HCT116 (cell line): ENCODE measurements at places on chromosomes 16 and 17.
A peak's percentile ranks its signal among the peaks of the same experiment; 100 is the strongest.

GRCh38 chr16:46822270-46822669 lies 8.7 kb downstream of the C16orf87 start:
- DNase-seq, result no peak

GRCh38 chr17:63066158-63066813 lies 100.3 kb downstream of the TANC2 start:
- no peak for DNase-seq

- DNase-seq, result no peak
Measured at GRCh38 chr17:56595831-56596690, 2.6 kb downstream of the NOG start.

GRCh38 chr17:11786711-11787438 lies 188.6 kb downstream of the DNAH9 start:
- DNase-seq, result no peak

DNA sequence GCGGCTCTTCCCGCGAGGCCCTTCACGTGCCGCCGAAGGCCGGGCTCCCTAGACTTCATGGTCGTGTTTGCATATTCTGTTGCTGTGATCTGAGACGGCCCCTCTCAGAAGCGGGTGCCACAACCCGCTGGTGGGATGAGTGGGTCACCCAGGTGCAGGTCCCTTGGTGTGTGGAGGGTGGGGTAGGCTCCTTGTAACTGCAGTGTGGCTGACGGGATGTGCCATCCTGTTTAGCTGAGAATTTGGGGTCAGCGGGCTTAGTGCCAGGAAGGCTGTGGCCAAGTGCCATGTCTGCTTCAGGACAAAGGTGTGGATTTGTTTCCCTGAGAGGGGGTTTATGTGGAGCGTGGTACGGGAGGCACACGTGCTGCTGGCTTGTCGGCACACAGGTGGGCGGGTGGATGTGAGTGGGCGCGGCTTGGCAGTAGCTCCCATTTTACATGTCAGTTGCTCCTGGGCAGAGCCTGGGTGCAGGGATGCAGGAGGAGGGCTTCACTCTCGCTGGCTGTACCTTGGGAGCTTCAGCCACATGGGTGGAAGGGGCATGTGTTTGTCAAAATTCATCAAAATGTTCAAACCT lies 9.2 kb upstream of the WFIKKN1 start:
- DNase-seq, result no peak

- DNase-seq, result no peak
Measured at GRCh38 chr17:42272162-42272907, 3.9 kb downstream of the STAT5B start.

DNA sequence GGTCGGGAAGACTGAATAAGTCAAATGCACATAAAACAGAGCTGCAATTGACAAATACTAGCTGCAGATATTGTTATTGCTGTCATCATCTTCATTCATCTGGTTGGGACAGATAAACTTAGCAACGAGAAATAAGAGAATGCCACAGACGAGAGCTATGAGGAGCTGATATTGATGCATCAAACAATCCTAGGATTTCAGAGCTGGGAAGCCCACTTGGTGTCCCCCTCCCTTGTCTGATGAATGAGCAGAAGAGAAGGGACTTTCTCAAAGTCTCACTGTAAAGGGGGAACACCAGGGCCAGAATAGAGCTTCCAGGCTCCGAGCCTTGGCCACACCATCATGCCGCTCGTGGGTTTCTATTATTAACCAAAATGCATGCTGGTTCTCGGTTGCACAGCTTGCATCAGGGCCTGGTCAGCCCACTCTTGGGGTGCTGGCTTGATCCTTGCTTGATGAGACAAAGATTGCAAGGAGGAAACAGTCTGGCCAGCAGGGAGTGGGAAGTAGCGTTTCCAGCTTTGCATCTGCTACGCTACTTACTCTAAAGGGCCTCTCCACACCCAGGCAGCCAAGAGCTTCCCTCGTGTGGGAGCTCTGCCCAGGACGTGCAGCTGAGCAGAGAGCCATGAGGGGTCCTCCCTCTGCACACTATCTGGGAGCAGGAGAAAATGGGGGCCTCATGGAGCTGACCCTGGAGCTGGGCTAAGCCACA lies 28.4 kb upstream of the EMP2 start:
- DNase-seq, result no peak

- DNase-seq, result no peak
Measured at GRCh38 chr17:73337330-73337710, 25.5 kb upstream of the CDC42EP4 start.

GRCh38 chr16:24943471-24943870 lies 71.7 kb downstream of the ARHGAP17 start:
- no peak for DNase-seq

GRCh38 chr17:43021741-43022512 lies at the start of gene VAT1:
TSS of gene VAT1 (minus strand) at chr17:43022385. CDS start at chr17:43022322, 63 bp downstream.
- DNase-seq, result peak; percentile 46

GRCh38 chr17:79255456-79255855 lies 180.8 kb downstream of the ENGASE start:
- no peak for DNase-seq
